ENCODE measurements at places on chromosomes 6 and 20.

DNA sequence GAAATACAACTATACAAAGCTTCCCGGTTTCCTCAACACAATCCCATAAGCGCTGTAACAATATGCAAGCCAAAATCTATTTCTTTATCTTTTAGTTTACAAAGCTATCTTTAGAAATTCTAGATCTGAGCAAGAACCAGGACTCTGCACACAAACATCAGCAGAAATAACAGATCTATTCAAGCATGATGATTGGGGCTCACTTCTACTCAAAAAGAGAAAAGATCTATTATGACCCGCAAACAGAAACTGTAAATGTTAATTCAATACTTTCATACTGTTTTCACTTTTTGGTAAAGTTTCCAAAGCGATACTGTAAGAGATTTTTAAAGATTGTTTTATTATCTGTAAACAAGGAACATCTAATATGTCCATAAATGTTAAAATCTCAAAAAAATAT, 86.6 kb downstream of the SESN1 start:
- no peak for DNase-seq

DNA sequence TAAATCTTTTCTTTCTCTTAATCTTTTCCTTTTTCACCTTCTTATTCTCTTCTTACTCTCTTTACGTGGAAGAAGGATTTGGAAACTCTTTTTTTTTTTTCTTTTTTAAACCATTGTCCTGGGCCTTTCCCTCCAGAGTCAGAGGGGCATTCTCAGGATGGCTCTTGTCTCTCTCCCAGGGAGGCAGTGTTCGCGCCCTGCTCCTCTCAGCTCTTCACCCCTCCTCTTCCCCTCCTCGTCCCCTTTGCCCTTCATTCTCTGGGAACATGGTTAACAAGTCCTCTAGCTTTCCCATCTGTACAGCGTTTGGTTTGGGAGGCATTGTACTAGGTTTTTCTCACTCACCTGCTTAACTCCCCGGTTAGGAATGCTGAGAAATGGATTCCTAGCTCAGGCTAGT, 52.0 kb upstream of the TFB1M start:
- DNase-seq = no peak

GRCh38 chr20:10219452-10219791, 792 bp downstream of the SNAP25 start:
- no peak for DNase-seq

DNA sequence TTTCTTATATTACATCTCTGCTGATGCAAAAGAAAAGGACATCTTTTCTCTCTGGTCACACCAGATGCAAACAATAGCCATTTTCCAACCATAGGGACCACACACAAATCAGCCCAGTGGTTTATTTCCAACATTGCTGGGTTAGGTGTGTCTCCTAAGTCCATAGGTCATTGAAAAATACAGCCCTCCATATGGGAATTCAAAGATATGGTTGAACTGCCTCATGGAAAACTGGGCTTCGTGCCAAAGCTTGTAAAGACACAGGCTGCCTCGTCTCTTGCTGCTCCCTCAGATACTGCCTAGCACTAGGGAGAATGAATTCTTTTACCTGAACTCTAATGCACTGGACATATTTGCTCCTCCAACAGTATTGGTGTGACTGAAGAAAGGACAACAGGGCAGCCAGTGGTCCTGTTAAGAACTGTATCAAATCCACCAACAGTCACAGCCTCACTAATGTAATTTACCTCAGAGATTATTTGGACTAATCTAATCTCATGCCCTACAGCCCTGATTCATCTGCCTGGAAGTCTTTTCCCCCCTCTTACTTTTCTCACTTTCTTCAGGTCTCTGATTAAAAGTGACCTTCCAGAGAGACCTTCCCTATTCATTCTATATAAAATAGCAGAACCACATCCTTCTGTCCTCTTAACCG, 48.3 kb upstream of the TBC1D32 start:
- DNase-seq = no peak

DNA sequence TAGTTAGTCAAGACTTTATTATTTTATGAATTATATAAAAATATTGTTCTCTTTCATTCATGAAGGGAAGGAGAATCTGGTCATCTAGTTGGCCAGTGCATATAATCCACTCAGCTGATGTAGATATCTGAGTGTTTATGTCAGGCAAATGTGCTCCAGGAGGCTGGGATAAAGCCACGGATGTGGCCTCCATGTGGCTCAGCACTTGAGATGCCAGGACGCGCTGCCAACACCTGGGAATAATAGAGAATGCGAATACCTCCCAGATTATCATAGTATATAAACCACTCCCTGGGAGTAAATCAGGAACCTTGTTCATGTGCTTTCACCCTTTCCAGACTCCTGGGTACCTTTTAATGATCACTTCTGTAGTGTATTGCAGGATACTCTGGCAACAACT, 1006.0 kb downstream of the KIF16B start:
- DNase-seq = no peak

Measured in vagina (tissue), 2 donors.